Naive thymus-derived CD4-positive, alpha-beta T cell (primary cell): ENCODE measurements at places on chromosomes 3 and 15. TPM values are rescaled to one million over a fixed set of nuclear protein-coding genes. Genes with fewer than 3 reads are reported as not detected.

- DNase-seq, result no peak
Observed at GRCh38 chr3:57179580-57180410, 14.6 kb upstream of the IL17RD start.

DNA sequence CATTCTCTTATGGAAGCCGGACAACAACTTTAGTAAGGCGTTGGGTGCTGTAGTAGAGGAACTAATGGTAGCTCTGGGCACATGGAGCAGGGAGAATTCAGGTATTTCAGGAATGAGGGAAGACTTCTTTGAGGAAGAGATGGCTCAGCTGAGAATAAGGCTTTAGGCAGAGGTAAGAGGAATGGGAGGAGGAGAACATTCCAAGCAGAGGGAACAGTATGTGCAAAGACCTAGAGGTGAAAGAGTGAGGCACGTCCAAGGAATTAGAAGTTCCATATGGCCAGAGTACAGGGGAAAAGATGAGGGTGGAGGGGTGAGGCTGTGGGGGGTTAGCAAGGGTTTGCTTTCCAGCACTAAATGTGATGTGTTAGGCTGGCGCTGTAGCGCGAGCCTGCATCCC, 1.6 kb upstream of the SV2B start:
- no peak for DNase-seq

DNA sequence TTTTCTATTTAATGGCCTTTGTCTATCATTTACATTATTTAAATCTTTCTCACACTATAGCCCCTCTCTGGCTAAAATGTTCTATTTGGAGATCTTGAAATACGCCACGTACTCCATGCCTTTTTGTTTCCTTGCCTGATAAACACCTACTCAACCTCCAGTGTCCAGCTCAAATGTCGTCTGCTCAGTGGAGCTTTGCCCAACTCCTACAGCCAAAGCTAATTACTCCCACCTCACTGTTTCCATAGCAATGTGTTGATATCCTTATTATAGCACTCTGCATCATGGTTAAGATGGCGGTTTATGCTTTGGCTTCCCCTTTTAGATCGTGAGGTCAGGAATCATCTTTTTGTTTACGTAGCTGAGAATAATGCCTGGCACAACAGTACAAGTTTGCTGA, 55.9 kb downstream of the NGLY1 start:
- DNase-seq, result no peak

GRCh38 chr15:64044300-64045100, 1.8 kb downstream of the DAPK2 start:
- no peak for DNase-seq

DNA sequence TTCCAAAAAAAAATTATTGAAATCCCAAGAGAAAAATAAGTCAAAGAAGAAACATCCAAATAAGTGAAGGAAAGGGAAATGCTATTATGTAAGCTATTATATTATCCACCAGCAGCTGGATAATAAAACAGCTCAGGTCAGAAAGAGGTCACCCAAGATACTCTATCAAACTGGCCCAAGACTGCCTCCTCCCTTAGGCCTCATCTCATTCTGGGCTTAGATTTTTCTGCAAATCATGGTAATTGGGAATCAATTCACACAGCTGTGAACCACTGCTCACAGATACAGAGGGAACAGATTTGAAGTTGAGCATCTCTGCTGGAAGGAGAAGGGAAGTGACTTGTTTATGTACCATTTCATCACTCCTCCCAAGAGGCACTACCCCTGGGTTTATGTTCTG, 294.6 kb upstream of the DPPA4 start:
- no peak for DNase-seq

DNA sequence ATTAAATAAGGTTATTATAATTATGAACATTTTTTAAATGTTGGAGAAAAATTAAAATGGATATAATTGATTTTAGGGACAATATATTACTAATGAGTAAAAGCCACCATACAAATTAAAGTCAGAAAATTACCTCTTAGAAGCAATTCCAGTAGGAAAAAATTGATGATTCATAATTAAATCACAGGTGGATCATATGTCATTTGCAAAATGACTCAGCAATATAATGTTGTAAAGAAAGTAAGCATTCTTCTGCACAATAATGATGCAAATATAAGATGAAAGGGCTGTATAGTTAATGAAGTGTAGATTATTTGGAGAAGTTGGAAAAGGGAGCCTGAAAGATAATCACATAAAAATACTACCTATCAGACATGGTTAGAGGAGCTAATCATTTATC, 25.8 kb downstream of the ZPLD1 start:
- DNase-seq, result no peak

DNA sequence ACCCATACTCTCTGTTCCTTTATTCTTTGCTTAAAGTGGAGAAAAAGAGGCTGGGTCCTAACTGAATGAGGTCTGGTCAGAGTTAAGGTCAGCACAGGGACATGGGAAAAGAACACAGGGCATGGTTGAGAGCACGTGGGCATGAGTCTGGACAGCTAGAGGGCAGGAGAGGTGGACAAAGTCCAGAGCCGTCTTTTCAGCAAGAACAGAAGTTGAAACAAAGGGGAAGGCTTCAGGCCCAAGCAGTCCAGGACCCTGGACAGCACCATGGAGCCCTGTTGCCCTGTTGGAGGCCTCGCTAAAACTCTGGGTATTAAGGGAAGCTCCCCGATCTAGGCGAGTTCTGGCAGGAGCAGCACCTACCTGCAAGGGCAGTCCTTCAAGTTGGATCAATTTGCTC, 50.7 kb downstream of the XYLB start:
- DNase-seq, result no peak

DNA sequence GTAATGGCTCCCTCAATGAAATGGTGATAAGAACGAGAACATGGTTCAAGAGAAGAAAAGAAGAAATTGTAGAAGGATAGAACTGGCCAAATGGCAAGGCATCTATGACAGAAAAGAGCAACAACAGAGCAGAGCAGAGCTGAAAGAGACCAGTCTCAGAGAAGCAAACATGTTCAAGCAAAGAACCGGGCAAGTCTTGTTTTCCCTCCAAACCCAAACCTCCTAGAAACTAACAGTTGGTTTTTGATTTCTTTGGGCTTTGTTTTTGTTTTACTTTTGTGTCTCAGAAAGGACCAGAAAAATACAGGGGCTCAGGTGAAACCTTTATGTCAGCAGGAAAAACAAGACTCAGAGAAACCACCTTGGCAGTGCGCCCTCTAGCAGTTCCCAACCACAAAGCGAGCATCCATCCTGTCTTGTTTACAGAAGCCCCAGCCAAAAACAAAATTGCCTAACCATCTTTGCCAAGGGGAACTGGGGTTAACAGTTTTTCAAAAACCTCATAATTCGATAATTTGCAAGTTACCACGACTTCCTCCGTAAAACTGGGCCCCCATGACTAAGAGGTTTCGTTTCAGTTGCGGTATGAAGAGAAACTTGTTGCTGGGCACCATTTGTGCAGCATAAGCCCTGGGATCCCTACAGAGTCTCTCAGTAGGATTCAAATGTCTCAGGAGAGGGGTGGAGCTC, 159.2 kb upstream of the SLC24A5 start:
- no peak for DNase-seq

- peak; percentile 8 for DNase-seq
Observed at GRCh38 chr3:126551839-126552687, 6.7 kb downstream of the C3orf22 start.

- no peak for DNase-seq
Observed at GRCh38 chr15:68279779-68280753, 2.5 kb downstream of the FEM1B start.

DNA sequence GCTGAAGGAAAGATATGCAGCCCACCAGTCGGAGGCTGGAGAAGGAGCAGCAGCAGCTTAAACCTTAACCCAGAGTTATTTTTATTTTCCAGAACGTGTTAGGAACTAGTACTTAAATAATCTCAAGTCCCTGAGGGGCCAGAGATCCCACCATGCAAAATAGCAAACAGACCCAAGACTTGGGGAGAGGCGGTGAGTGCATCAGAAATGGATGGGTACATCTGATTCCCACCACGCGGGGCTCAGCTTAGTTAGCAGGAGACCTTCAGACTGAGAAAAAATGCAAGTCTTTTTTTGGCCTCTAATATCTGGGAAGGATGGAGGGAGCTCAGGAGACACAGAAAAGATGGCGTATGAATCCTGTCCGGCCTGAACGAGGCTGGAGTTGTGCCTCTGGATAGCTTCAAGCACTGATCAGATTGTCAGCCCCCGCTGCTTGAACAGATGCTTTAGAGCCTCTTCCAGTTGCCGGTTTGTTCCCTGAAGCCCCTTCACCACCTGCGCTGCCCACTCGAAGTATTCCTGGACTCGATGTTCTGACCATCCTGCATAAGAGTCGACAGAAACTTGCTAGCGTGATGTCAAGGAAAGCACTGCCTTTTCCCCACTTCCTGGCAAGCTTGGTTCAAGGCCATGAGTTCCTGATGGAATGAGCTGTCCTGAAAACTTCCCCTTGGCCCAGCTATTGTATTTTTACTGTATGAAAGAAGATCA, 1.3 kb downstream of the HDDC3 start:
- no peak for DNase-seq

GRCh38 chr3:15982667-15983196, 185.0 kb upstream of the ANKRD28 start:
- no peak for DNase-seq

GRCh38 chr3:43034200-43034599, 55.1 kb downstream of the GASK1A start:
- no peak for DNase-seq

- DNase-seq, result peak; percentile 44
Observed at GRCh38 chr3:48232734-48233133, 8.2 kb upstream of the ZNF589 start.

DNA sequence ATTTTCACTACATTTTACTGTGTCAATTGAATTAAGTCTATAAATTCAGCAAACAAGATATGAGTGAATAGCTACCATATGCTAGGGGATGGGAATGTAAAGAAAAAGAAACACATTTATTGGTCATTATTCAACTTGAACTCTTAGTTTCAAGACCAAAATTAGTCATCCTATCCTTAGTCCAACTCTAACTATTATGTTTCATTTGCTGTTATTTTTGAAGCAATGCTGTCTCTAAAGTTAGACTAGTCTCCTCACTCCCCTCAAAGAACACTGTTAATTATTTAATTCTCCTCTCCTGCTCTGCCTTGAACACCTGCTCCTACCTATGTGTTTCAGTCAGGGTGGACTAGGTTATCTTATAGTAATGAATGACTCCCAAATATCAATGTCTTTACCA, 920.9 kb downstream of the TUSC7 start:
- no peak for DNase-seq

GRCh38 chr3:191387441-191388077, 57.2 kb upstream of the UTS2B start:
- no peak for DNase-seq

GRCh38 chr3:188583341-188584161, 429.6 kb downstream of the LPP start:
- no peak for DNase-seq

DNA sequence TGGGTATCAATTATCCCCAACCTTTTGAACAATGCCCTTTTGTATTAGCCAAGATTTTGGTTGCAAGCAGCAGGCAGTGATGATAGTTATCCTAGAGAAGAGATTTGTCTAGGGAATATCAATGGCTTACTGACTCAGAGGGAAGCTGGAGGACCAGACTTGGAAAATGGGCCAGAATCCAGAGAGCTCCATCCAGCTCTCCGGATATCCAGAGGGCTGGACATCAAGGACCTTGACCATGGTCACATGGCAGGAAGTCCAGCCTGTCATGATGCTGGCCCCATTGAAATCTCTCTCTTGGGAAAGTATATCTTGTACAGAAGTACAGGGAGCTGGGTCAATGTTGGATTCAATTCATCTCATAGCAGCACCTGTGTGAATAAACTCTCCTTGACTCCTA, 148.5 kb upstream of the PDZRN3 start:
- DNase-seq, result no peak

DNA sequence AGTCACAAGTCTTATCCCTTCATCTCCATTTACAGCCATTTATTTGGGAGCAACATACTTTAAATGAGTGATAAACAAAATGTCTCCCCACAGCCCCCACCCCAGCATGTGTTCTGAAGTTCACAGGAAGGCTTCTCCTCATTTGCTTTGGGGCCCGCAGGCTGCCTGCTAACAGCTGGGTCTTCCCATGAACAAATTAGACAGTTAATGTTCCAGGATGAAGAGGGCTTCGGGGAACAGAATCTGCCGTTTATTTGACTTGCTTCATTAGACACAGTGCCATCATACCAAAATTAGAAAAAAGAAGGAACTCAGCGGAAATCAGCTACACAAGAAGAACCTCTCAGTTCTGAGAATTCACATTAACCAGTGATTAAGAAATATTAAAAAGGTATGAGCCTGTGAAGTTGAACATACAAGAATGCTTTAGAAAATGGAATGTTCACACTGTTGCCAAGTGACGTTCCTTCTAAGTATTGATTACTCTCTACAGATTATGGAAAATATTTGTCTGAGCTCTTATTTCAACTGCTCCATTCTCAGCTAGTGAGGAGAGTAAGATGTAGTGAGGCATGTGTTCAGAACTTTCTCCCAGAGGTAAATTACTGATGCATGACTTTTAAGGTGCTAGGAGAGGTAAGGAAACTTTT, 107.5 kb upstream of the THBS1 start:
- DNase-seq, result no peak

DNA sequence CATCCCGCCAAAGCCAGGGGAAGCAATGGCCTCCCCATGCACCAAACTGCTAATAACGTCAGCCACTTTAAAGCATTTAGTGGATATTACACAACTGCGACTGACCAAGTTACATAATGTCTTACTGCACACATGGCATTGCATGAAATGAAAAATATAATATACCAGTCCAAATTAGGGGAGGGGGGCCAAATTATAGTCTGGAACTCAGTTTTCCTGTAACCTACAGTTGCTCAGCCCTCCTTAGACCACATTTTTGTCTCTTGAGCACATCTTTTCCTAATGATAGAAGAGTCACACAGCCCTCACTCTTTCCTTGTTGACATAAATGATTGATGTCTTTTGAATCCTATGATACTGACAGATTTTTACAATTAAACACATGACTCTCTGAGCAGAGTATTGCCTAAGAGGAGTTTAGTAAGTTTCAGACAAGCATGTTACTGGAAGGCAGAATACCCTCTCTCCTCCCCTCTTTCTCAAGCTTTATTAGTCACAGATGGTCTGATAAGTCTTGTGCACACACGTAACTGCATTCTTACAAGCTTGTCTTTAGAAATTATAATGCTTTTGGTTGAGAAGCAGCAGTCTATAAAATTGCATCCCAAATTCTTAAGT, 1.1 kb upstream of the PLD1 start:
- DNase-seq, result no peak

DNA sequence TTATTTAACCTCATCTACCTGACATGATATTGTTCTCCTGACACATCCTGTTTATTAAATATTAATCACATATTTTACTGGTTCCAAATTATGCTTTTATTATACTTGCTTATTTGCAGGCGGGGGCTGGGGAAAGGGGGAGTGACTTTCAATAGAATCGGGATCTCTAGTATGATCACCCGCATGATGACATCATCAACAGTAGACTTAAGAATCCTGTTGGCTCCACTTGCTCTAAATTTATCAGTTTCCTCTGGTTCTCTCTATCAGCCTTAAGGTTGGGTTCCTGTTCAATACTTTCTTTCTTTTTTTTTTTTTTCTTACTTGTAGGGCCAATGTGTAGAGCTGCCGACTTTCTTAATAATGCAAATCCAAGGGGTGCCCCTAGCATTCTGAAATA, 317.5 kb downstream of the BCHE start:
- no peak for DNase-seq

The TTLL3 gene
- total RNA-seq, result 106 TPM

The CSTA gene
- 5.5 TPM for total RNA-seq

The AHSG gene
- not detected for total RNA-seq

The GALK2 gene
- total RNA-seq, result 20.1 TPM

The FAM227B gene
- total RNA-seq, result 3.7 and 4.7 TPM in 2 replicates

The NANOGP8 gene
- total RNA-seq, result not detected

The KY gene
- not detected for total RNA-seq

The MNS1 gene
- 0.18 and 0.53 TPM in 2 replicates for total RNA-seq

The XCR1 gene
- 0.88 TPM for total RNA-seq

The SLC9A9 gene
- 13.4 and 13.8 TPM in 2 replicates for total RNA-seq

The ZPLD1 gene
- total RNA-seq, result not detected

The RPP25 gene
- 0.95 TPM for total RNA-seq
